ENCODE measurements at places on chromosomes 5 and 9. TPM values are rescaled to one million over a fixed set of nuclear protein-coding genes. Genes with fewer than 3 reads are reported as not detected.

Gene MSX2
- 2.1 TPM for polyA plus RNA-seq

Gene GPR21
- polyA plus RNA-seq, result 0.07 TPM

Gene BARHL1
- polyA plus RNA-seq, result not detected

Gene PTGS1
- 8.3 TPM for polyA plus RNA-seq

Gene FGF1
- 2.4 TPM for polyA plus RNA-seq

Gene PPP2CA
- 35.4 TPM for polyA plus RNA-seq

Gene LOX
- polyA plus RNA-seq, result 3.7 TPM

Gene DAPK1
- polyA plus RNA-seq, result 39.8 TPM

Gene OR13C2
- not detected for polyA plus RNA-seq

Gene HAND1
- polyA plus RNA-seq, result not detected

Gene RACK1
- polyA plus RNA-seq, result 2,124 TPM

Gene C1QTNF2
- polyA plus RNA-seq, result 0.67 TPM

Gene CDH9
- not detected for polyA plus RNA-seq

Gene SPATA31A3
- polyA plus RNA-seq, result not detected

Gene SEMA5A
- polyA plus RNA-seq, result 0.70 TPM

Gene RMI1
- polyA plus RNA-seq, result 1.7 TPM

Gene SMIM33
- not detected for polyA plus RNA-seq

Data from adipose tissue (tissue), 3 donors.